ENCODE measurements at places on chromosomes 2 and 18.

- no peak for DNase-seq
Measured at GRCh38 chr2:129334696-129335410, 644.6 kb upstream of the RAB6C start.

- DNase-seq: no peak
Measured at GRCh38 chr2:186503827-186504606, 18.0 kb downstream of the ZC3H15 start.

DNA sequence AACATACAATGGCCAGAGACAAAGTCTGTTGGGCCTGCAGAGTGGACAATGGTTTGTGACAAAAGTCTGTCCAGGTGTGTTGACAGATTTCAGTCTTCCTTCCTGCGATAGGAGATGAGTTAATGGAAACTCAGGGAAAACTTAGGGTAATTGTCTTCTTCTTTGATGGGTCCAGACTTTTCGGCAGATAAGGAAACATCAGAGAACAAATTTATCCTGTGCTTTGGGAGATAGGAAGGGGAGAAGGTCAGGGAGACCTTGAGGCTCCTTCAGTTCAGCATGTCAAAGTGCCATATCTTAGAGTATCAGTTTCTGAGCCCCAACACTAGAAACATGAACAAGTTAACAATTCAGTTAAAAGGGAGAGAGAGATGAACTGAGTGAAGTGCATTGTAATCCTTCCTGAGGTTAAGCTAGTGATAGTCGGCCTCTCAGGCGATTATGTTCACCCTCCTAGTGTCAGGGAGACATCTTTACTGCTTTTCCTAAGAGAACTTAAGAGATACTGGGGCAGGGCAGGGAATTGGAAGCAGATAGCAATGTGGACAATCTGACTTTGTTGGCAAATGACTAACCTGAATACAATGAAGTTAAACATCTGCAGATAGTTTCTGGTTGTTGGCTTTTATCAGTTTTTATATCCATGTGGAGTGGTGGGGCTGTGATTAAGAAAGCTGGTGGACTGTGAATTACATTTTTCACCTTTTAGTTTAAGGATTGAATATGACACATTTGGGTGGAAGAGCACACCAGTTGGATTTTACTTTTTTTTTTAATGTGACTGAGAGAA, 248.8 kb upstream of the FN1 start:
- DNase-seq: no peak

DNA sequence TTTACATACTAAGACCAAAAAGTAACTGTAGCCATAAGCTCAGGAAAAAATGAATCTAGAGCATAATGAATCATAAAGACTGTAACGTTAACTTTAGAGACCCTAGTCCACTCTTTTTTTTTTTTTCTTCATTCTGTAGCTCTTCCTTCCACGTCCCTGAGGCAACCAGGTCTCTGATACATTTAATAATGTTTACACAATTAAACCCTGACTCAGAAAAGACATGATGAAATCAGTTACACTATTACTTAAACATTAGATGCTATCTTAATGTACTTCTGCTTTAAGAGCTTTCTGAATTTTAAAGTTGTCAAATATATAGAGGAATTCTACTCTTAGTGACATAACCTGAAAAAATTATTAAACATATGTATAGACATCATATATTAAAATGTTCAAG, 1121.5 kb upstream of the DDX18 start:
- DNase-seq: no peak

GRCh38 chr2:794554-795241, 117.5 kb upstream of the TMEM18 start:
- DNase-seq: no peak

DNA sequence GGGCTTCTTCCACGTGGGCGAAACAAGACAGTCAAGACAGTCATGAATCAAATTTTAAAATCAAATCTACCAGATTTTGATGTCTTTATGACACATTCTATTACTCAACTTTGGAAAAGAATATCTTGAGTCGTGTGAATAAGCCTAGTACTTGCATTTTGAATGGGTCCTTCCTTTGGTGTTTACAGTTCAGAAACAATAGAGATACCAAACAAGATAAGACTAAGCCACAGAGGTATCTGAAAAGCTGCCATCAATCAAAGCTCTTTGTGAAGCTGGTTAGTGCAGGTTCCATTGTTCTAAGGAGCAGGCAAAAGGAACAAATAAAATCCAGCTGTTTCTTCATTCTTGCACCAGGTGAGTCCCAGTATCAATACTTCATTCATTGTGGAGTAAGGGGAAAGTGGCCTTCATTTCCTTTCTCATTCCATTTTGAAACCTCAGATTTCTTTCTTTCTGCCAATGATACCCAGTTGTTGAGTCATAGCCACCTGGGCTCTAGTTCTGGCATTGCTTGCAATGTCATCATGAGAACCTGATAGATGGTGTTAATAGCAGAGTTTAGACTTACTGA, 151.7 kb upstream of the L3MBTL4 start:
- no peak for DNase-seq

DNA sequence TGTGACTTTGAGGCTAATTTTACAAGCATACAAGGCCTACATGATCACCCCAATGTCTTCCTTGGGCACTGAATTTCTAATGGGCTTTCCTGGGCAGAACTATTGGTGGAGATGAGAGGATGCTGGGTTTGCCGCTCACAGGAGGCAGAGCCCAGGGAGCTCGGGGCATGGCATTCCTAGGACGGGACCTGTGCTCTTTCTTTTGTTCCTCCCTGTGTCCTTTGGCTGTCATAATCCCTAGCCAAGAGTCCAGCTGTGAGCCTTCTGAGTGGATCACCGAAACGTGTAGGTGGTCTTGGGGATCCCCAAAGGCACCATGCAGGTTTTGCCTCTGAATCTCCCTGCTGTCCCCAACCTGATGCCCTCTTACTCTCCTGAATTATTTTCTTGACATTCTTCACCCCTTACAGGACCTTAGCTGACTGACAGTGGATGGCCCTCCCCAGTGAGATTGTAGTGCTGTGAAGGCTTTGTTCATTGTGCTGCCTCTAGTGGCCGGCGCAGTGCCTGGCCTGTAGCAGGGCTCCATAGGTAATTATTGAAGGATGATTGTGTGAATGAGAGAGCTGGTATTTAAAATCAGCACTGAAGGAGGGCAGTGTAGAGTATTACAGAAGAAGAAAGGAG, 221.9 kb downstream of the ZNF407 start:
- DNase-seq: no peak

DNA sequence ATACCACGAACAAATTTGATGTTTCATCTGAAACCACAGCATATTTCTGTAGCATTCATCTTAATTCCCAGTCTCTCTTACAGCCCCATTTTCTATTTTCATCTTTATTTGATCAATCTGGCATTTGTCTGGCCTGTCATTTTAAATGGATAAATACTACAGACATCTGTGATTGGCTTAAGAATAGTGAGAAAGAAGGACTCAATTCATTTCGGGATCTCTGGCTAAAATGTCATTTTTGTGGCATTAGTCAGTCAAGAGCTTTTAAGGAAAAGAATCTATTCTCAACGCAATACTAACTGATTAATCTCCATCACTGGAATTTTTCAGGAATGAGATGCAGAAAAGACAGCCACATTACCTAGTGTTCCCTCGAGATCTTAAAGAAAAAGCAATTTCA, 585.9 kb downstream of the IRS1 start:
- no peak for DNase-seq

GRCh38 chr18:68147728-68148127, 567.2 kb downstream of the TMX3 start:
- DNase-seq: no peak

- DNase-seq: no peak
Measured at GRCh38 chr2:20541651-20542050, 94.8 kb downstream of the RHOB start.

DNA sequence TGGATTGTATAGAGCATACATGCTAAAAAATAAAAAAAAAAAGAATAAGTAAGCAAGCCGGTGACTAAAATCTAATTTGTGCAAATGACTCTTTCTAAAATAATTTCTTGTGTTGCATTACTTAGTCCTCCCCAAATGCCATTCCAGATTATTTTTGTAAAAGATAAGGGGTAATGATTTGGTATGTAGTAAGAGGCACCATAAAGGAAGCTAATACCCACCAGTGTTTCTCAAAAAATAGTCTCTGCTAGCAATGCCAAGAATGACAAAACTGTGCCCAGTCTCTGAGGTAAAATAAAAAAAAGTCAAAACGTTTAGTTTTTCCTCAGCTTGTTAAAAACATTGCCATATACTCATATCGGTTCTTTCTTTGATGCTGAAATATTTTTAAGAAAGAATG, 2.7 kb downstream of the METTL5 start:
- DNase-seq: no peak

DNA sequence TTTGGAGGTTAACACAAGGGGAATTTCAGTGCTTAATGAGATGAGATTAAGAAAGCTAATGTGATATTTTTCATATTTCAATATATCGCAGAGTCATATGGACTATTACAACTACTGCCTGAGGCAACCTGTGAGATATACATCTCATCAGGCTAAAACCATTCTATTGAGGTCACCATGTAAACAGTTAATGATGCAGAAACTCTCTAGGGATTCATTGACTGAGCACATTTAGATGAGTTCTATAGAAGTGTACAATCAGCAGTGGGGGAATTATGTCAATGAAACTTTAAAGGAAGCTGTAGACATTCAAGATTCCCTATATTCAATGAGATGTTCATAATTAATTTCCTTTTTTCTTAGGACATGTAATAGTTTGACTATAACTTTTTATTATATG, 687.4 kb upstream of the SYT4 start:
- DNase-seq: no peak

DNA sequence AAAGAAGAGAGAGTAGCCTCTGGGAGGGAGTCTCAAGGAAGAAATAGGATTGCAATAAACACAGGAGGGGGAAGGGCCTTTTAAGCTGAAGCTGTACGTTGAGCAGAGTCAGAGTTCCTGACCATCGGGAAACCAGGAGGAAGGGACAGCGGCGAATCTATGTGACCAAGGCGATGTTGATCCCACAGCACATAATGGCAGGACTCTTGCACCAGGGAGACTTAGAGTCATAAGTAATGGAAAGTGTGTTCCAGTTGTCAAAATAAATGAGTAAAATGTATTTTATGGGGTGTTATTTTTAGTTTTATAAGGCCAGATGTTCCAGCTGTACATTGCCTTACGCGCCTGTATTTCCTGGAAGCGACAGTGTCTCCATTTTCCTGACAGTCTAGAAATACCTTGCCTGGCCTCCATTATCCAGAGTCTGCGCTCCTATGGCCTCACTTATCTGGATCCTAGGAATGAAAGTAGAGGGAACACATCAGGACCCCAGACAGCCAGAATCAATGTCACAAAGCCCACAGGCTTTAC, 152.8 kb upstream of the COPS8 start:
- DNase-seq: no peak

DNA sequence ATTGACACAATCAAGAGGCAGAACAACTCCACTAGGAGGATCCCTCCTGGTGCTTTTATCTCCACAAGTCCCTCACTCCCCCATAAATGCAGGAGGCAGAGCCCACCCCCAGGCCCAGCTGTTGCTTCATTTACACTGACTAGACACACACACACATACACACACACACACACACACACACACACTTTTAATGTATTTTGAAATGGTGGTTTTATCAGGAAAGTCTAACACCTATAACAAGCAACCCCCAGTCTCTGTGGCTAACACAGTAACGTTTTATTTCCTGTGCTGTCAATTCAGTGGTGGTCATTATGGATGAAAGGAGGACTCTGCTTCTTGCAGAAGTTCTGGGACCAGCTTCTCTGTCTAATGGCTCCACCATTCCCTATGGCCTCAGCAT, 125.4 kb upstream of the FOSL2 start:
- DNase-seq: no peak

- no peak for DNase-seq
Measured at GRCh38 chr2:196160101-196160500, 11.3 kb downstream of the STK17B start.

DNA sequence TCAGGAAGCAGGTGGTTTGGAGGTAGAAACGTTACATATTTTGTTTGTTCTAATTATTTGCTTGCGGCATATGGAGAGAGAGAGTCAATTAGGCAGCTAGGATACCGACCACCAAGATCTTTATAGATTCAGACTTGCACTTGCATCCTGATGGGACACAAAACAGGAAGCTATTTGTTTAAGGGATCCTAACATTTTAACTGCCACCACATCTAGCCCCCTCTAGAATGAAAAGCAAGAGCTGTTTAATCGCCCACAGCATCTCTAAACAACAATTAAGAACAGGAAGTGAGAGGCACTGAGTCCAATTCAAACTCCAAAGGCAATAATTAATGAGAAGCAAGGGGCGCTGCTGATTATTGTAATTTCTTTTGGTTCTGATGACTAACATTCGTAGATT, 182.0 kb upstream of the LINC00305 start:
- DNase-seq: no peak

DNA sequence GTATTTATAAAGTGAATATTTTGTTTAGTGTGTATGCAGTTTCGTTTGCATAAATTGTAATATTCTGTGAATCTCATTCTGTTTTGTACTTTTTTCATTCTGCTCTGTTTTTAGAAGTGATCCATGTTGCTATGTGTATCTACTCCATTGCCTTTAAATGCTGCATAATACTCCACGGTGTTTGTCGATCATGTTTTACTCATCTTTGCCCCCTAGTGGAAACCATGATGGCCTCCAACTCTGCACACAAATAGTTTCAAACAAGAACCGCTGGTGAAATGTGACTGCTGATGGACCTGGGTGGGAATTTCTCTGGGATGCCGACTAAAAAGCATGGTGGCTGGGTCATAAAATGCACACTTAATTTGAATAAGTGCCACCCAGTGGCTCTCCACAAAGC, 32.0 kb upstream of the SKOR2 start:
- no peak for DNase-seq

GRCh38 chr2:210172219-210172575, 988 bp upstream of the KANSL1L start:
- no peak for DNase-seq

- no peak for DNase-seq
Measured at GRCh38 chr18:24052053-24052452, 37.5 kb downstream of the TTC39C start.

GRCh38 chr18:35155398-35156117, 85.3 kb upstream of the ZNF397 start:
- no peak for DNase-seq

DNA sequence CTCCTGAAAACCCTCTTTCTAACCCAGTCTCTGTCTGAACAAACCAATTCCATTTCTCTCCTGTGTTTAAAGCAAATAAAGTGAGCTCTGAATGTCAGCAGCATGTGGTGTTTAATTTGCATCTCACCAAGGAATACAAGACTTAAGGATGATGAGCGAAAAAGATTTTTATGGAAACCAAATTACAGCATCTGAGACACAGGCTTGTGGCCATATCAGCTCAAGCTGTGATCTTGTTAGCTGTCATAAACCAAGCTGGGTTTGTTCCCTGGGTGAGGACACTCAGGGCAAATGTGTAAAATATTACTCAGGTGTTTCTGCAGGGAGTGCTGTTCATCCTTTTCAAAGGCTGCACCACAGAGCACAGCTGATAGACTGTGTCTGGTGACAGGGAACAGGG, 129.3 kb upstream of the REV1 start:
- no peak for DNase-seq

DNA sequence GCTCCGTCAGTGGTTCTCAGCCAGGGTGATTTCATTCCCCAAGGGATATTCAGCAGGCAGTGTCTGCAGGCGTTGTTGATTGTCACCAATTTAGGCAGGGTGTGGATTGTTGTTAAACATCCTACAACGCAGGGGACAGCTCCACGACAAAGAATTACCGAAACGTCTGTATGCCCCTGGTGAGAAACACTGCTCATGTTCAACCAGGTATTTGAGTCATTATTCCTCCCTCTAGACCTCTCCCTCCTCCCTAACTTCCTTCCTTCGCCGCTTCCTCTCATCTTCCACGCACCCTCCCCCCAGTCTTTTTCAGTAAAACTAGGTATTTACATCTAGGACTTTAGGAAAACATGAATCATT, 50.8 kb downstream of the NCK2 start:
- no peak for DNase-seq

- no peak for DNase-seq
Measured at GRCh38 chr2:239523147-239523953, 122.5 kb upstream of the HDAC4 start.

All from activated CD4-positive, CD25-positive, alpha-beta regulatory T cell (primary cell).